ENCODE measurements at places on chromosomes 5 and 9. TPM values are rescaled to one million over a fixed set of nuclear protein-coding genes. Genes with fewer than 3 reads are reported as not detected.

IFNA6 gene
- not detected for total RNA-seq

ARID3C gene
- 0.48 TPM for total RNA-seq

BTNL3 gene
- total RNA-seq, result not detected

CYSRT1 gene
- total RNA-seq, result 3.8 TPM

EPB41L4A gene
- total RNA-seq, result 30.6 TPM

TICAM2 gene
- 0.55 TPM for total RNA-seq

DUSP1 gene
- total RNA-seq, result 286 TPM

REEP2 gene
- 40.2 TPM for total RNA-seq
